CD4-positive, alpha-beta T cell treated with Interleukin-15 for 1 hour (primary cell): ENCODE measurements at places on chromosomes 1 and 21.

DNA sequence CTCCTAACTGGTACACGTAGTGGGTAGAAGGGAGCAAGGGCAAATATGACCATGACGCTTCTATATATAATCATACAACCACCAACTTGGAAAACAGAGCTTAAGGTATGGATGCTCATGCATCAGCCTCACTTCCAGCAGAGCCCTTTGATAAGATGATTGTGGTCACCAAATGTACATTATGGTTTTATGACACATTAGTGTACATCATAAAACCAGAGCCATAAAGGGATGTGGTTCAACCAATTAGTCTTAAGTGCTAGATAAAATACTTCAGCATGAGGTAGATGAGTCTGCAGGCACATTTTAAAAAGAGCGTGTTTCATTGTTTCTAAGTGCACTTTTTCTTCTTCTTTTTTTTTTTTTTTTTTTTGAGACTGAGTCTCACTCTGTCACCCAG is 43.7 kb downstream of the NIBAN1 start:
- no peak for DNase-seq

DNA sequence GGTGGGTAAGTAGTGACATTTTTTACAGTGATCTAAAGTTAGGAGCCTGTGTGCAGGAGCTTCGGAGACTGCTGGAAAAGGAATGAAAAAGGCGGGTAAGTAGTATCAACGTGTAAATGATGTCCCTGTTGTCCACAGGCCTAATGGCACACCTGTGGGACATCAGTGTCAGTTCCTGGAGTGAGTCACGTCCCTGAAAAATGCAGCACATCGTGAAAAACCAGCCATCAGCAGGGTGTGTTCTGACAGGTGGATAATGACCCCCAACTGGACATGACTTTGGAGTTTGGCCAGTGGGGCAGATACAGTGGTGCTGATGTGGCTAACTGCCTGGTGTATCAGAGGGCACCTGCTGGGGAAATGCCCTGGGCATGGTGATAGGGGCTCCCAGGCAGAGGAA is 12.0 kb upstream of the PRDM15 start:
- no peak for DNase-seq

GRCh38 chr1:184408580-184408979 is 21.8 kb downstream of the C1orf21 start:
- DNase-seq = no peak

DNA sequence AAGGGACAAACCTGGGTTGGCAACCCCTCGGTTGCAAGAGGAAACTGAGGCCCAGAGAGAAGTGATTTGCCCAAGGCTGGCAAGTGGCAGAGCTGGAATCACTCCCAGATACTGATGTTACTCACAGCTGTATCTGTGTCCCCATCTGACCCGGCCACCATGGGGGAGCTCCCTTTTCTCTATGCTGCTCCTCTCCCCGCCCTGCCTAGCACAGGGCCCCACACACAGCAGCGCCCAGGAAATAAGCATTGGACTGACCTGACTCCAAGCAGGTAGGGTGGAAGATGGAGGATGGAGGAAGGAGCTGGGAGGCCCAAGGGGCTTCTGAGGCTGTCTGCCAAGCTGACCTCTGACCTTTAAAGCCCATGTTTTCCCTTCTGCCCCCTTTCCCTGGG is 3.0 kb upstream of the FBLIM1 start:
- no peak for DNase-seq

DNA sequence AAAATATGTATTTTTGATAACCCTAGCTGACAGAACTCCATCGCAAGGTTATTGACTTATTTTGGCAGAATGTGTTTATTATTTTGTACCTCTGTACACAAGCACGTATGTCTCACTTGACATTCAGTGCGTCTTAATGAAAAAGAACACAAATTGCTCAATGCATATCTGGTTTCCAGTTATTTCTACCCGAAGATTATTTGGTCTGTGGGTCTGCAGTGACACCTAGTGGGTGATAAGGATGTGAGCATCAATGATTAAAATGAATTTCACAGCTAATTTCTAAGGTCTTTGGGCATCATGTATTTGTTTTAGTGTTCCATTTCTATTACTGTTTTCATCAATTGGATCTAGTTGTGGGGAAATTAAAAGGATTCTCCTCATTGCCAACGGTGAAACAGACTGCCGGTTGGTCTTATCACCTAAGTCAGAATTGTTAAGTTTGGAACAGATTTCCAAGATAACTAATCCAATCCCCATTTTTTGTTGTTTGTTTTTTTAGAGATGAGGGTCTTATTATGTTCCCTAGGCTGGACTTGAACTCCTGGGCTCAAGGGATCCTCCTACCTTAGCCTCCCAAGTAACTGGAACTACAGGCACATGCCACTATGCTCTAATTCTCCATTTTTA is 13.9 kb downstream of the DDX20 start:
- DNase-seq = peak; percentile 41

DNA sequence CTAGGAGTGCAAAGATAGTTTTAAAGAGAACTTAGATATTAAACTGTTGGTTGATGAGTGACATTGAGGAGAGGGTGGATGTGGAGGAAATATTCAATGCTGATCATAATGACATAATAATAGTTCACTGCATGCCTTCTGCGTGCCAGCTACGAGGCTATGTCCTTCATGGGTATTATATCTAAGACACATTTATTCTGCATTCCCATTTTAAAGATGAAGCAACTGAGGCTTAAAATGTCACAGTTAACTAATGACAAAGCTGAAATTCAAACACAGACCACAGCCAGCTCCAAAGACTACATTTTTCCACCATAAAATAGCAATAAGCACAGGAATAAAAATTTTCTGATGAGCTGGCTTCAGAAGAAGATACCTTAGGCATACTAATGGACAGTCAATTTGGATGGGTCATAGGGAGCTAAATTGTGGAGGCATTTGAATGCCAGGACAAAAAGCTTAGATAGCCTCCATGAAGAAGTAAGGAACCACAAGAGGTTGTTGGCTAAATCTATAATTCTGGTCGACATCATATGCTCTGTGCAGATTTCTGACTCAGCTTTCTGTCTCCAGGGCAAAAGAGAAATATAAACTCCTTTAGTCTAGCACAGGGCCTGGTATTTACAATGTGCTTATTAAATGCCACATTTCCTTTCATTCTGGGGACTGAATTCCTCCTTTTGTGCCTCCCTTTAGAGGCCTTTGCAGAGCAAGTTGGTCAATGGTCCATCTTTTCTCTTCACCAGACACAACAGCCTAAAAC is 71.2 kb upstream of the NRIP1 start:
- DNase-seq = no peak

DNA sequence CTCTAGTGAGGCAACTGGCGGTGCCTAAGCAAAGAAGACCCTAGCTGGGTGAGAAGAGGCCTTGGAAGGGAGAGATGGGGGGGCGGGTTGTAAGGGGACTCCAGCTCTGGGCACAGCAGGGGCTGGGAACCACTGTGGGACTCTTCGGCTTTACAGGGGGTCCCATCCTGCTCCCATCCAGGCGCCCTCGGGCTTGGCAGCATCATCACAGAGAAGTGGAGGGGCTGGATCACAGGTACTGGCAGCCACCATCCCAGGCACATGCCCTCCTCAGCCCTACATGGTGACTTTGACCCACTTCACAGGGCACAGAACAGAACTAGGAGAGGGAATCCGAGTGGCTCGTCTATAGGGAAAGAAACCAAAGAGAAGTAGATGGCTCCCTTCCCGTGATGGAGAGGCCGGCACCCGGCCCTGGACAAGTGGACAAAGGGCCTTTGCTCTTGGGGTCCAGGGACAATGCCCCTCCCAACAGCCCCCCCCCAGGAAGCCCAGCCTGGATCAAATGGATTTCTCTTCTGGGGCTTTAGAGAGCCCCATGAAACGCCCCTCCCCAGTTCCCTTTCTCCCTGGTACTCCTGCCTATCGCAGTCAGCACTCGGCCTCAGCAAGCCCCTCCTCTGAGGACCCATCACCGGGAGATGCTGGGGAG is 54.0 kb upstream of the ECE1 start:
- DNase-seq = no peak

- DNase-seq = no peak
Measured at GRCh38 chr1:82001345-82001744, 200.6 kb downstream of the ADGRL2 start.

GRCh38 chr1:226496453-226497015 is 52.0 kb upstream of the STUM start:
- no peak for DNase-seq

DNA sequence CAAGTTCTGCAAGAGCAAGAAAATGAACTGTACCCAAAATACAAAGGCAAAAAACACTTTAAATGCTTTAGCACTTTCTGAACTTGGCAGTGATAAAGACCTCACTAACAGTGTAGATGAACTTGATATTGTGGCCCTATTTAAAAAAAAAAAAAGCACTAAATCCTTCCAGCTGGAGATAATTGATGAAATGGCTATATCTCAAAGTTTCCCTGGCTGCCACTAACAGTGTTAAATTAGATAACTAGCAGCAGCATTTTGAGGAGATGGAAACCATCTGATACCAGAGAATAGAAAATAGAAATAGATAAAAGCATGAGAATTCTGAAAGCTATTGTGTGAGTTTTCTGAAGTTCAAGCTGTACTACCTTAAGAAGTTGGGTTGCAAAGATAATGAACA is 317.2 kb downstream of the RWDD3 start:
- no peak for DNase-seq

DNA sequence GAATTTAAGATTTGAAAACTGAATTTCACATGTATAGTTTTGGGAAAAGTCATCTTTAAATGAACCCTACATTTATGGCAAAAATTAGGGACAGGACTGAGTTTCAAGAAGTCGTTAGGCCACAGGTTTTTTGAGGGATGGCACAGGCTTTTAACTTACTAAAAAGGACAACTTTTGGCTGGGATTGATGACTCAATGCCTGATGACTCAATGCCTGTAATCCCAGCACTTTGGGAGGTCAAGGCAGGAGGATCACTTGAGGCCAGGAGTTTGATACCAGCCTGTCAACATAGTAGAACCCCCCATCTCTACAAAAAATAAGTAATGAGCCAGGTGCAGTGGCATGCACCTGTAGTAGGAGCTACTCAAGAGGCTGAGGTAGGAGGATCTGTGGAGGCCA is 15.9 kb downstream of the UCK2 start:
- no peak for DNase-seq

DNA sequence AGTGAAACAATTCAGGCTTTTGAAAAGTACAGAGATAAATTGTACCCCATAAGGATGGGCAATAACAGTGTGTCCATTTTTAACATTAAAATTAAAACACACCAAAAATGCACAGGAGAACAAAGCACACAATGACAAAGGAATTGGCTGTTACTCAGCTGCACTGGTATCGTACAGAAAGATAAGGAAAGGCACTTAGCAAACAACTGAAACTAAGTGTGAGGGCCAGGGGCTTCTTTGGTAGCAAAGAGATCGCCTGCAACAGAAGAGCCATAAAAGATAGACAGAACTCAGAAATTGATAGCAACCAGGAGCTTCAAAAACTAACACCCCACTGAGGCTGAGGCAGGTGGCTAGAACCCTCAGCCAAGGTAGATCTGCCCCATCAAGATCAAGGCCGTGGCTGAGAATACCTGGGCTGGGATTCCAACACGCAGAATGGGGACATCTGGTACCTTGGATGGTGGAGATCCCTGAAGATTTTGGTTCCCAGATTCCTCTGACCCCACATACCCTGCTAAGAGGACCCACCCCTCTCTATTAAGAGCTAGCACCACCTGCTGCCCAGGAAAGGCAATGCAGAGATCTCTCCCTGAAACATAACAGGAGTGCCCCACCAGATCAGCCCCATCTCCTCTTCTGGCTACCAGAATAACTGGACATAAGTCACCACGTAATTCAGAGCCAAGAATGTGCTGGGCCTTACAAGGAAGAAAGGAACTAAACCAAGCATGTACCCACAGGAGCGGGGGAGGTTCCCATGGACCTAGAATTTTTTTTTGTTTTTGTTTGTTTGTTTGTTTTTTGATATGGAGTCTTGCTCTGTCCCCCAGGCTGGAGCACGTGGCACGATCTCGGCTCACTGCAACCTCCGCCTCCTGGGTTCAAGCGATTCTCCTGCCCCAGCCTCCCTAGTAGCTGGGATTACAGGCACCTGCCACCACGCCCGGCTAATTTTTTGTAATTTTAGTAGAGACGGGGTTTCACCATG is 16.2 kb downstream of the PLEKHO1 start:
- peak; percentile 49 for DNase-seq

GRCh38 chr1:27603309-27603680 is 649 bp downstream of the AHDC1 start:
- no peak for DNase-seq

- no peak for DNase-seq
Measured at GRCh38 chr1:93588206-93588605, 93.4 kb downstream of the BCAR3 start.

DNA sequence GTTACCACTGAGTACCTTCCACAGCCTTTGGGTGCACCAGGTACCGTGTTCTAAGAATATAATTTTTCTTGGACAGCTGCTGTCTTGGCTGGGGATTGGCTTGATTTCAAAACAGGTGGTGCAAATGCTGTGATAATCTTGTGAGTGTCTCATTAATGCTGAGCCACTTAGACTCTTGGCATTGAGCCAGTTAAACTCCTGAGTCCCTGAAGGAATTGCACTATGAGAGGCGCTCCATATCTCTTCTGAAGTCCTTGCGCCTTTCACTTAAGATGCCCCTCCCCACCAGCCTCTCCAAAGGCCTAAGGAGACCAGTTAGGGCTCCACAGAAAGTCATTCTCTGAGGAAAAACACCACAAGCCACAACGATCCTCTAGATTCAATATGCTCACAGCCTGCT is 51.0 kb downstream of the BACH1 start:
- no peak for DNase-seq

DNA sequence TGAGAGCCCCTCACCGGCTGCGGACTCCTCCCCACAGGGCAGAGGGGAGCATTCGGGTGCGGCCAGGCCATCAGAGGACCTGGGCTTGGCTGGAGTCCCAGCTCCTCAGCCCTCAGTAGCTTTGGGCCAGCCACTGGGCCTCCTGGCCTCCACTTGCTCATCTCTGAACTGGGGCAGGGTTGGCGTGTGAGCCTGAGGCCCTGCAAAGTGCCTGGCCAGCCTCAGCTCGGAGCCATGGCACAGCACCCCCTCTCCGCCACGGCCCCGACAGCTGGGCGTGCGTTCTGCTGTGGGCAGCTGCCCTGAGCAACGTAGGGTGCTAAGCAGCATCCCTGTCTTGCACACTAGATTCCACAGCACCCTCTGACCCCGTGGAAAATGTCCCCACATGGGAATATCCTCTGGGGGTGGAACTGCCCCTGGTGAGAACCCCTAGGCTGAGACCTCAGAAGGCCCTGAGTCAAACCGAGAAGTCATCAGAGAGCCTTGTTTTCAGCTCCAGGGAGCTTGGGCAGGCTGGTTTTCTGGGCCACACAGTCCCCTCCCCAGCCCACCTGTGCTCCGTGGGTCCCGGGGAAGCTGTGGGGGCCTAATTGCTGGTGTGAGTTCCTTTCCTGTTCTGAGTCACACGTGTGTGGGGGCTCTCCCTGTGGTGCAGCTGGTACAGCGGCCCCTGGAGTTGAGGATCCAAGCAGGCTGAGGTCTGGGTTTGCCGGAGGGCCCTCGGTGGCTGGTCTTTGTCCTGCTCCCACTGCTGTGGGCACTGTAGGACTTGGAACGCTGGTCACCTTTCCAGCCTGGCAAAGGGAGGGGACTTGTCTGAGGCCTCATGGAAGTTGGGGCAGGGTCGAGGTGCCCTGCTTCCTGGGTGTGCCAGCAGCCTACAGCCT is 24.5 kb downstream of the TP73 start:
- no peak for DNase-seq
